ENCODE measurements at places on chromosomes 12 and 14.

DNA sequence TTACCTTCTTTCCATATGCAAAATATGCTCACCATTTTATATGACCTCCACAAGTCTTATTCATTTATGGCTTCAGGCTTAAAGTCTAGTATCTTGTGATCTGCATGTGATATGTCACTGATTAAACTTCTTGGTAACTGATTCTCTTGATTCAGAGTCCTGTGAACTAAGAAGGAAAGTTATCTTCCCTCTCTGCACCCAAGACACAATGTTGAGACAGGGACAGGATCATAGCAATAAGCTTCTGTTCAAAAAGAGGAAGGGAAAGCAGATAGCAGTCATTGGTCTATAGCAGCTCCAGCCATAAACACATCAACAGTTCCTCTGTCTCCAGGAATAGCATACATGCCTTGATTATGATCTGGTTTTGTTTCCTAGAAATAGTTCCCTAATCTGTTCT lies 103.1 kb downstream of the UNC79 start:
- DNase-seq, result no peak

DNA sequence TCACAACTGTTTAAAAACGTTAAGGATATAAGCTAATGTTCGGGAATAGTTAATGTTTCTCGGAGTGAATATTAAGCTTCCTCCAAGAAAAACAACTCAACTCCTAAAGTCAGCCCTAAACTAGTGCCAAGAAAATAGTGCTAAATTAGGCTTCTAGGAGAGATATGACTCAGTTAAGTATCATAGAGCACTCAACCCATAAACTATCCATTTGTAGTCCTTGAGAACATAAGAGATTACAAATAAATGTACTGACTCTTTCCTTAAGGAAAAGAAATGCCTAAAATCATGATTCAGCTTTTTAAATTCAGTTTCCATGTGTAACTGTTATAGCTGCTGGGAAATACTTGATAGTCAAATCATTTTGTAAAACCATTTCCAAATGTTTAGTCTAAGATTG lies 117.1 kb downstream of the HMGA2 start:
- DNase-seq, result no peak

GRCh38 chr12:82517808-82518207 lies 159.5 kb downstream of the METTL25 start:
- DNase-seq, result no peak

DNA sequence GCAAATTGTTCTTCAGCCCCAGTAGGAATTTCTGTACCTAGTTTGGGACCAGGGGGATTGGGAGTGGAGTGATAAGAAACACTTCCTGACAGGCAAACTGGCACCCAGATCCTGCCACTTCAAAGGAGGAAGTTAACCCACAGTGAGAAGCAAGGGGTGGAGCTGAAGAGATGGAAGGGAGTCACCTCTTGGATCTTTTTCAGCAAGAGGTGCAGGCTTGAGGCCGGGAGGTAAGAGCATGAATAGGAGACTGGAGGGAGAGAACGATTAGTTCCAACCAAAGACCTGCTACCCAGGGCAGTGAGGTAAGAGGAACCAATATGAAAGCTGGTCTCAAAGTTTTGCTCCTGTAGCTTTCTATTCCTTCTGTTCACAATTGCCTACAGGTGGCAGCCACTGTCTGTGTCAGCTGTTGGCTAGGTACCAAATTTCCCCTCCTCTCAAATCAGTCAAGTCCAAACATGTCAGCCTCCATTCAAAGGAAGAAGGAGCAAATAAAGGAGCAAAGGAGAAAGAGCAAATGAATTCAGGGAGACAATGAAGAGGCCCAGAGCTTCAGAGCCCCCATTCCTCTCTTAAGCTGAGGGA lies 14.9 kb upstream of the TAC3 start:
- DNase-seq, result peak; percentile 34

- DNase-seq, result no peak
These were observed 220.5 kb downstream of the BCAT1 start for GRCh38 chr12:24728366-24728765.

DNA sequence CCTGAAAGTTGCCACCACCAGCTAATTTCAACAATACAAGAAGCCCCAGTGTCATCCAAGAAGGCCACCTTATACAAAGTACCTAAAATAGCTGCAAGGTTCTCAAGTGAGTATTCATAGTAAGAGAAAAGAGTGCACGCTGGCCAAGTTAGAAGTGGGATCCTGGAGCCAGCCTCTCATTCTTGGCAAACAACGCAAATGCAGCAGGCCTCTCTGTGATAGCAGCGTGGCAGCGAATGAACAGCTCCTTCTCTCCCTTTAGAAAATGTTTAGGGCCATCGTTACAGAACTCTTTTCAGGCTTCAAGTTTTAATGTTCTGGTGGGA lies 78.0 kb upstream of the IFNG-AS1 start:
- no peak for DNase-seq

GRCh38 chr12:29240441-29240840 lies 91.4 kb downstream of the FAR2 start:
- DNase-seq, result no peak

- no peak for DNase-seq
These were observed 1006.0 kb upstream of the USP15 start for GRCh38 chr12:61254225-61254624.

GRCh38 chr12:132936163-132936562 lies 19.9 kb downstream of the ZNF605 start:
- DNase-seq, result no peak

GRCh38 chr12:7146906-7147305 lies 16.7 kb downstream of the CLSTN3 start:
- no peak for DNase-seq

DNA sequence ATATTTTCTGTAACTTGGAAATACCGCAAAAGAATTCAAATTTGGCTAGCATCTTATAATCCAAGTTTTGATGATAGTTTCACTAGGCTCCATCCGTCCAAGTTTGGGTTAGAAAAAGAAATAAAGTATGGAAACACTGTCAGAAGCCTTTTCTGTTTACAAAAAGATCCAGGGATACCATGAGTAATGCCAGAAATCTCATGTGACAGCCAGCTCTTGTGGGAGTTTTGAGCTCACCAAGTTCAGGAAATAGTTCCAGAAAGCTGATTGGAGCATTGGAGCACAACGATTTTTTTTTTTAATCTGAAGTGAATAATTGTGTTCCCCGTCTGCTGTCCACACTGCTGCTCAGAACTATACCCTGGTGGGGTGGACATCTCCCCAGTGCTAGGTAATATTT lies 229.7 kb upstream of the NPAS3 start:
- DNase-seq, result no peak

DNA sequence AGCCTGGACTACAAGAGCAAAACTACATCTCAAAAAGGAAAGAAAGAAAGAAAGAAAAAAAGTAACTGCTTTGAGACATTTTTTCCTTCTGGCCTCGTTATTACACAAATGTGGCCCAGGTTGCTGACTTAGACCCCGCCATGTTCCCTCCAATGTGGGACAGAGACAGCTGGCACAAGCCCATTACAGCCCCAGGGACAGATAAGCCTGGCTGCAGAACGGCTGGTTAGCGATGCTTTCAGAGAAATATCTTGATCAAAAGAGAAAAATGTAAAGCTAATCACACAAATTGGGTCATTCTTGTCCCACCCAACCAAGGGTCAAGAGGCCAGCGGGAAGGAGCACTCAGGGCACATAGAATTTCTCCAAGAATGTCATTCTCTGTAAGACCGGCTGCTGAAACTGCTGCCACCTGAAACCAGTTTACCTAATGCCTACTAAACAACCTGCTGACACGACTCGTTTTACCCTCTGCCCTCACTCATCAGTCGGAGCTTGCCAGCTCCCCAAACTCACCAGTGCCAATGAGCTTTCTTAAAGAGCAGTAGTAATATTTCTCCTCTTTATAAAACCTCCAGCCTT lies 63.1 kb downstream of the TNFAIP2 start:
- DNase-seq, result no peak

- DNase-seq, result peak; percentile 61
These were observed 1.4 kb downstream of the SYT10 start for GRCh38 chr12:33438025-33438772.

DNA sequence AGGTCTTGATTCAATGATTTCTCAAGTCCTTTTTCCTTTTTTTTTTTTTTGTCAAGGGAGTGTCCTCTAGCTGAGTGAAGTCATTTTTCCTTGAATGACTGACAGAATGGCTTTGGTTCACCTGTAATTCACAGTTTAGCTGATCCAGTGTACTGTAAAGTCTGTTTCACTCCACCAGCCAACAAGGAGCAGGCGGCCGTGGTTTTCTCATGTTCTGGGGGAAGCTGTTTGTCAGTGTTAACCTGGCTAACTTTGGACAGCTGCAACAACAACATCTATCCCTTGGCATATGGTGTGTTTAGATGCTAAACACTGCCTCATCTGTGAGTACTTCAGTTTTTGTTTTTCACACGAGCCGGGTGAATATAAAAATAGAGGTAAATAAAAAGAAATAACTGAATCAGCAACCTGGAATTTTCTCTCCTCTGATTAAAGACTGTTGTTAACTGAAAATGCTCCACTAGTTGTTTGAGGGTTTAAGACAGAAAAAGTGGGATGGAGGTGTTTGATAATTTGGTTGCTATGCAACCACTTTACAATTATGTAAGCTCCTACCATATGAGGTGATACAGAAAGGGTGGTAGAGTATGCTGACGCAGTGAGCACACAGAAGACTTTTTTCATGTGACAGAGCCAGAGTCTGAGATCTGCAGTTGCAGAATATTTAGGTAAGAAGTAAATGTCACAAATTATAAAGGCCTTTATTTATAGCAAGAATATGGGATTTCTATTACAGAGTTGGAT lies 50.3 kb upstream of the SLC2A13 start:
- no peak for DNase-seq

Measured in NCI-H748 treated with DMSO at 0.1 percent for 48 hours (cell line).